Activated T-cell treated with anti-CD3 and anti-CD28 coated beads for 24 hours (primary cell): ENCODE measurements at places on chromosomes 7 and 10.

DNA sequence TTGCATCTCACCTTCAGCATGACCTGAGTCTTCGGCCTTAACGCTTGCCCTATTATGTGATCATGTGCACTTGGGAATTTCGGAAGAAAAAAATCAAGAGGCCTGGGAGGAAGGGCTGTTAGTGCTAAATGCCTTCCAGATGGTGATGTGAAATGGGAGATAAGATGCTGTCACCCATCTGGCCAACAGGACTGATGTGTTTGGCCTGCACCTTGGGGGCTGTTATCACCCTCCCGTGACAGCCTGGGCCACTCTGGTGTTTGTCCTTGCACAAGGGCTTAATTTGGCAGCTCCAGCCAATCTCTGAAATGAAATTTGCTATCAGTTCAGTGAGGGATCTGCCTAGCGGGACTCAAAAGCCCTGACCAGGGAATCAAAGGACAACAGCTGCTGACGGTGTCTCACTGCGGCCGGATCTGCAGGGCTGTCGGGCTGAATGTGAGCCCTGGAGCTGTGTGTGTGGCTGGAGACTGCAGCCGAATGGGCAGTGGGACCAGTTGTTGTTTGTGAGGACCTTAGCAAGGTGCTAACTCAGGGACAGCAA is 131.4 kb upstream of the BTBD16 start:
- no peak for DNase-seq

DNA sequence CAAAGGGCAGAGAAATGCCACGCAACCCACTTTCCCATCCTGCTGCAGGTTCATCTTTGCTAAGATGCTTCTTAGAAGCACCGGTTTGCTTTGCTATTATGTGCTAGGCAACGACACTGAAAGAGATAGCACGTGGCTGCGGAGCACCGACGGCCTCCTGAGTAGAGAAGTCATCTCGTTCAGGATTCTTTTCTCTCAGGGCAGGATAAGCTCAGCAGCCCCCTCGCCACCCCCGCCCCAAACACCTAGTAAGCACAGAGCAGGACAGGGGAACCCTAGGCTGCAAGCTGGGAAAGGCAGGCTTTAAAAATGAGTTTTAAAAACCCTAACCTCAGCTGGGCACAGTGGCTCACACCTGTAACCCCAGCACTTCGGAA is 15.0 kb downstream of the ASB13 start:
- no peak for DNase-seq

GRCh38 chr10:117262903-117263293 is 22.0 kb downstream of the SLC18A2 start:
- no peak for DNase-seq

DNA sequence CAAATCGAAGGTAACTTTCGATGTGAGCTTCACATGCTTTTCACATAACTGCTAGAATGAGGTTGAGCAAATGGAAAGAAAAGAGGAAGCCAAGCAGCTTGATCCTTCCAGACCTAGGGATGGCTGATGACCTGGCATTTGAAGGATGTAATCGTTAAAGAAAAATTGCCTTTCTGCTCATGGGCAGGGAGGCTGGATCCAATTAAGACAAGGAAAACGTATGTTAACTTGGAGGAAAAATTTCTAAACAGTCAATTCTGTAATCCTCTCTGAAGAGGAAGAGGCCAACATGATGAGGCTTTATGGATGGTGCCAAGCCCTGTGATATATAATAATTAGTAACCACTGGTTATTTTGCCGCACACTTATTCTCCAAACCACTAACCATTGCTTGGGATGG is 12.5 kb downstream of the GRK5 start:
- DNase-seq = no peak

DNA sequence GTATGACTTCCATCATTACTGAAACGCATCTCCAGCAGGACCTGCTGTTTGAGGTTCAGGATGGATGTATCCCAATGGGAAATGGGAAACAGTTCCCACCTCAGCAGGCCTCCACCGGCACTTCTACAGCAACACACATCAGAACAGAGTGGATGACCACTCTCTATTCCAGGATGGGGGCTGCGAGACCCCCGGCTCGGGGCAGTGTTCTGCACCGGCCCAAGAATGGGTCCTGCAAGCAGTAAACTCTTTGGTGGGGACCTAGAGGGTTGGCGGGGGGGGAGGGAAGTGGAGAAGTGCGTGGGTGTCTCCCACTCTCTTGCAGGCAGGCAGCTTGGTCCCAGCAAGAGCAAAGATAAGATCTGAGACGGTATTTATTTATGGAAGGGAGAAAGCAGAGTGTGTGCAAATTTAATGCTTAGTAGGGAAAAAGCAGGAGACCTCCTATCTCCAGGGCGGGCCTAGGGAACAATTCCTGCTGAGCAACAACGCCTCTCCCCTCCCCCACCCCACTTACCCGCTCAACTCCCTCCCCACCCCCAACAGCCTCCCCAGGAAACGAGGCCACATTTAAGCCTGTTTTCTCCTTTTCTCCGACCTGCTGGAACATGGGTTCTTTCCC is 4.0 kb downstream of the SFMBT2 start:
- no peak for DNase-seq

DNA sequence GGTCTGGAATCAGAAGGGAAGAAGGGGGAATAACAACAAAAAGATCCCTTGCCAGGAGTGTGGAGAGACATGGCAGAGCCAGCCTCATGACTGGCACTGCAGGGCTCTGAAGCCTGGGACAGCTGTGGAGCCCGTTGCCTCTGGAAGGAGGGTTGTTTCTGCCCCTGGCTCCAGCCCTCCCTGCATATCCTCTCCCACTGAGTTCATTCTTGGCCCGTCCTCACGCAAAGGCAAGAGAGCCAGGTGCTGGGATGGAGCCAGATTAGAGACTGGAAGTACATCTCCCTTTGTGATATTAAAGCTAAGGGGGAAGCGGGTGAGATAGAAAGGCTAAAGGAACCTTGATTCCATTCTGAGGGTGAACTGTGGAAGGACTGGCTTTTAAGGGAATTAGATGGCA is 141.5 kb upstream of the NPVF start:
- no peak for DNase-seq

- DNase-seq = no peak
These were observed 26.0 kb upstream of the PRLHR start for GRCh38 chr10:118621304-118621942.

DNA sequence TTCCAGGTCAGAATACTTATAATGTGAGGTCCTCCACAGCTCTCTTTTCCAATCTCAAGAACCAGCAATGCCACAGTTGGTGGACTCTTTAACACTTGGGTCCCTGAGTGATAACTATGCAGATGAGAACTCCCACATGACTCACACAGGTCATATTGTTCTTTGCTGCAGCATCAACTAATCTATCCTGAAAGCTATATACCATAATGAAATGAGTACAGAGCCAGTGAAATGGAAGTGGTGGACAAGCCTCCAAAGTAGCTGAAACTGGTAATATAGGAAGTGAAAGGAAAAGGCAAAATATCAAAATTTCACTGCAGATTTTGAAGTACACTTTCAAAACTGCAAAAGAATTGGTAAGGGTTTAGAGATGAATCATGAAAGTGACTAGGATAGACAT is 45.6 kb downstream of the SORCS1 start:
- DNase-seq = no peak

DNA sequence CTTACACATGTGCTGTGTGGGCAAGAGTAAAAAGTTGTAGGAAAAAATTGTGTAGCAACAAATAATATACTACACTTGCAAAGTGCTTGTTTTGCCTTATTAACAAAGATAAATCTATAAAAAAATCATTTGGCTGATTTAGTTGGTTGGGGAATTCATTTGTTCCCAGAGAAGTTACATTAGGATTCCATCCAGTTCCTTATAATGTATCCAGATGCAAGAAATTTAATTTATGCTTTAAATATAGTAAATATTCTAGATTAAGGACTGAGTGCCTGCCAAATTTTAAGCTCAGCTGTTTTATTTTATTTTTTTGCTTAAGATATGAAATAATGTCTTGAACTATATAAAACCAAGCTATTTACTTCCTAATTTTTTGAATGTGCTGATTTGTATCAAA is 1169.9 kb downstream of the NXPH1 start:
- no peak for DNase-seq

GRCh38 chr10:79132681-79133381 is 64.1 kb downstream of the ZMIZ1 start:
- no peak for DNase-seq

DNA sequence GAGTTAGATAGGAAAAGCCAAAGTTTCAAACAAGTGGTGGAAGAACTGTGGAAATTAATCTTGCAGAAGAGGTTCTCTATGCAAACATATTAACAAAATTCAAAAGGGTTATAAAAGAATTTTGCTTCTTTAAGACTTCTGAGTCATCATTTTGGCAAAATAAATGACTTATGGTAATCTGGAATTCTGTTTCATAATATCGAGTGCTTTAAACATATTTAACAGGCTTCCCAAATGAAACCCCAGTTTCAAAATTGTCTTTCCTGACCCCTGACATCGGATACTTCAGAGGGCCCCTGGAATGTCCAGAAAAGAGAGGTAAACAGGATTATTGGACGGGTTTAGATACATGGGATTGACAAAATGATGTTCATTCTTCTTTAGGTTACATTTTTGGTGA is 444.6 kb downstream of the HTR7 start:
- DNase-seq = no peak

- DNase-seq = no peak
These were observed 238.8 kb downstream of the POLR1F start for GRCh38 chr7:19470031-19470430.

GRCh38 chr7:135205850-135206249 is 5.5 kb downstream of the WDR91 start:
- DNase-seq = no peak

DNA sequence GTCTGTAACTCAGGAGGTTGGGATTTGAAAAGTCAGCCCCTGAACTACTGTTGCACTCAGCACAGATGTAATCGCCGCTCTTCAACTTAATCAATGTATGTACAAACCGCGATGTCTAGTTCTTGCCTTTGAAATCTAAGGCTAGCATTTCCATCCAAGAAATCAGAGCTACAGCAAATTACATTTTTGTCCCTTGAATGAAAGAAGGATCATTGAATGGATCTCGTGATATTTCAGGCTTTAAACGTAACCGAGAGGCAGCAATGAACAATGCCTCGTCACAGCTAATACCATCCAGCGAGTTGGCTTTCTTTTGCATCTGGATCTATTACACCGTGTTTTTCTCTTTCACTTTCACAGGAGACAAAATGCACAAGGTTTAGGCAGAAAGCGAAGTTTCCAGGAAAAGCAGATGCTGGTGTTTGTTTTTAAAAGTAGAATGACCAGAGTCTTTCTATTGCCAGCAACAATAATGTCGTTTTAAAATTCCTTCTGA is 5.5 kb downstream of the SKIDA1 start:
- DNase-seq = no peak

GRCh38 chr7:31950091-31950755 is 120.0 kb downstream of the PDE1C start:
- no peak for DNase-seq

DNA sequence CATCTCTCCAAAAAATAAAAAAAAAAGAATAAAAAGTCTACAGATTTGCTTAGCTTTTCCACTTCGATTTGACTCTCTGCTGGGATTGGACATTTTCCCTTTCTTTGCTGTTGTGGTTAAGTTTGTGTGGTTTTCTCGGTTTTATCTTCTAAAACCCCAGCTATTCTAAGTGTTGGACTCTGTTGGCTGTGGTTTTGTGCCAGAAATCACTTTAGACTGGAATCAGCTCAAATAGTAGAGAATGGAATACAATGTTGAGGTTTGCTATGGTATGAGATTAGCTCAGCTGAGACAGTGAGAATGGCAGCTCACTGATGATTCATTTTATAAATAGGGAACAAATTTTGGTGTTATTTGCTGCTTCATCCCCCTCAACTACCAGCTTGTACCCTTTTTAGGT is 116.0 kb downstream of the BUB3 start:
- DNase-seq = no peak

DNA sequence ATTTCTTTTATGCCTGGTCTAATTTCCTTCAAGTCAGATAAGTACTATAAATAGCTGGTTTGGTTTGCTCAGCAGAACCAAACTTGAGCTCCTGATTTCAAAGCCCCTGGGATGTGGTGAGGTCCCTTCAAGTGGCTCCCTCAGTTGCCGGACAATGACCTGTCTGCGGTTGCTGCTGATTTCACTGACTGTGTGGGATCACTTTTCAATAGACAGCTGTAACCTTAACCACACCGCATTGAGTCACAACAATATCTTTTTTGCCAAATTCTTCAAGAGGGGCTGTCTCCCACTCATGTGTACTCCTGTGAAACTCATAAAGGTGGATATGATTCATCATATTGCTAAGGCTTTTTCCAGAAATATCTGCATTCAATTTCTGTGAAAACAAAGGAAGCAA is 23.1 kb upstream of the ITGA8 start:
- DNase-seq = no peak

GRCh38 chr7:144761493-144761892 is 74.4 kb downstream of the TPK1 start:
- no peak for DNase-seq

DNA sequence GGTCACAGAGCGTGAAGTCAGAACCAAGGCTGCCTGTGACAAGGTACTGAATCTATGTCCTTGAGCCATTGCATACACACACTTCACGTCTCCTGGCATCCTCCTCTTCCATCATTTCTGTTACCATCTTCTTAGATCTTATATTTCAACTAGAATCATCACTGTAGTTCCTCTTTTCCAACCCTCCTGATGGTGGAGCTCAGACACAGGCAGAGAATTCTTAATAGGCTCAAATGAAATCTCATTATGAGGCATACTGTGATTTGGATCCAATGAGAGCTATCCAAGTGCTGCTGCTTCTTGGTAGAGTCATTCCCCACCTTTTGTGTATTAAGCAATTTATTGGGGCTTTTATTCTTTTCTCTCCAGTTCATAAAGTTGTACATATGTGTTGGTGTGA is 113.2 kb downstream of the CALCR start:
- DNase-seq = no peak

DNA sequence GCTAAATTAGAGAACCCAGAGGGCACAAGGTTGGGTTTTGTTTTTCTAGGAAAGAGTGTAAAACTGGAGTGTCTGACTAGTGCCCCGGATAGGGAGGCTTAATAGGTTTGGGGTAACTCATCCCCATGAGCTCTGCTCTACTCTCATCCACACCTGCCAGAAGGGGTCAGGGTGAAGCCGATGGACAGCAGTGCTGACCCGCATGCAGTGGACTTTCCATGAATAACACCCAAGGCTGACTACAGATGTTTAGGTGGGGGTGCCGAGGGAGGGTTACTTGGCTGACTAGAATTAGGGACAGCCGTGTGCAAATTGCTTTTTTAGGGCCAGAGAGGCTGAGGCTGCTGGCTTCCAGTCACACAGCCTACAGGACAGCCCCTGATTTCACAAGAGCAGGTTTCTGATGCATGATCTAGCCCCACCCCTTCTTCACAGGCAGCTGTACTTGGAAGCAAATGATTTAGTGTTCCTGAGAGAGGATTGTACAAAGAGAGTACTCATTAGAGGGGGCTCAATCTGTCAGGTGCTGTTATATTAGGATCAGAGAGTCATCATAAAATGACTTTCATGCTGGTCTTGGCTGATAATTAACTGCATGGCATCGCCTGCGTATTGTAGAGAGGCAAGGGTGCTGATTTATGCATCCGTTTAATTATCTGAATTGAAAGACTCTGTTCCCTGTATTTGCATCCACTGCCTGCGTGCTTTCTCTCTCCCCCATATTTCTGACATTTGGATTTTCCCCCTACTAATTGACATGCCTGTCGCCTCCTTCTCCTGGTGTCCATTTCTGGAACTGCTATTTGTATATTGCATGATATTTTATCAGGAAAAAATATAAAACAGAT is 9.5 kb downstream of the INHBA start:
- DNase-seq = no peak

- no peak for DNase-seq
These were observed 23.6 kb downstream of the SLC35B4 start for GRCh38 chr7:134293002-134293740.
